ENCODE measurements at places on chromosomes 7 and 10. TPM values are rescaled to one million over a fixed set of nuclear protein-coding genes. Genes with fewer than 3 reads are reported as not detected.

Gene INMT
- not detected for total RNA-seq

Gene SLC18A3
- total RNA-seq = not detected

Gene CPA2
- total RNA-seq = not detected

Gene CRYGN
- total RNA-seq = 0.84 TPM

Gene MACC1
- total RNA-seq = 61.7 TPM

Gene ZPBP
- total RNA-seq = 0.13 TPM

Gene EBLN1
- not detected for total RNA-seq

Gene STAMBPL1
- 5.2 TPM for total RNA-seq

Gene HTR5A
- not detected for total RNA-seq

Gene SEMA3A
- 6.8 TPM for total RNA-seq

Gene LDB3
- total RNA-seq = 0.34 TPM

Gene PTN
- 4.7 TPM for total RNA-seq

Data from kidney epithelial cell (primary cell).